ENCODE measurements at places on chromosomes 2 and 18.

- peak; percentile 36 for DNase-seq
Measured at GRCh38 chr2:107362993-107363392, 463.7 kb upstream of the RGPD4 start.

- DNase-seq, result no peak
Measured at GRCh38 chr2:2542316-2542715, 211.2 kb upstream of the MYT1L start.

DNA sequence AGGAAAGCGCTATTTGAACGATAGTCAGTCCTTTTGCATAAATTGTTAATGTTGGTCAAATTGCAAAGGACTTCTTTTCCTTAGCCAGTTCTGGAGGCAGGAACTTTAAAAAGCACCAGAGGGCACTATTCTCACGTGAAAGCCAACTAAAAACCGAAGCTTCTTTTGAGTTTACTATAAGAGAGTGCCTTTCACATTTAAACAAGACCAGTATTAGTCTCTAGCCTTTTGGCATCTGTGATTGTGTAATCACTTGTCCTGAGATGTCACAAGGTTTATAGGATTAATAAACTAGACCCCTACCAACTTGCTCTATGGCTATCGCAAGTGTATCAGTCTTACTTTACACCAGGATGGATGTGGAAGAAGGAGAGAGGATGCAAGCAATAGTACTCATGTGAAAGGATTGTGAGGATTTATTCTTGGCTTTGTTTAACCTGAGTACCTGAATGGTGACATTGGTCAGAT, 14.4 kb upstream of the STAT4 start:
- DNase-seq, result peak; percentile 63

DNA sequence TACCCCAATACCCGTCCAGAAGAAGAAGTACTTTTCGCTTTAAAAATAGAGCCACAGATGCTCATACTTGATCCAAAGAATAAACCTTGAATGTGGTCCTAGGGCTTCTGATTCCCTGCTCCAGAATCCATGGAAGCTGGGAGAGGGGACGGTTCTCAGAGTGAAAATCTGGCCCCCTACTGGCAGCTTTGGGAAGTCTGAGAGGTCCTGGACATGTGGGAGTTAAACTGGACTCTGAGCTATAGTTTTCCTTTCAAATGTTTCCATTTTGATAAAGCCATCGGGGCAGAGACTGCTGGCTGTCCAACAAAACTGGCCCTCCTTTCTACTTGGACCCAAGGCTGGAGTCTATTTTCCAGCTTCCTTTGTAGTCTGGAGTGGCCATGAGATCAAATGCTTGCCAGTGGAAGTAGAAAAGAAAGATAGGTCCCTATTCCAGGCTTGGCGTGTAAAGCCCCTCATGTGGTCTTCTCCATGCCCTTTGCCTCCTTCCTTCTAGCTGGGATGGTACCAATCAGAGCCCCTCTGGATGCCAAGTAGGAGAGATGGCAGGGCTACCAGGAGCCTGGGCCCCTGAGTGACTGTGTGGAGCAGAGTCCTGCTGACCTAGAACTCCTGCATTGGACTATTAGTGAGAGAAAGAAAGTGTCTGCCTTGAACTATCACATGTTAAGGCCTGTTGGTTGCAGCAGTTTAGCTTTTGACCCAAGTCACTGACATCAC, 37.7 kb upstream of the TBC1D8 start:
- DNase-seq, result peak; percentile 19

DNA sequence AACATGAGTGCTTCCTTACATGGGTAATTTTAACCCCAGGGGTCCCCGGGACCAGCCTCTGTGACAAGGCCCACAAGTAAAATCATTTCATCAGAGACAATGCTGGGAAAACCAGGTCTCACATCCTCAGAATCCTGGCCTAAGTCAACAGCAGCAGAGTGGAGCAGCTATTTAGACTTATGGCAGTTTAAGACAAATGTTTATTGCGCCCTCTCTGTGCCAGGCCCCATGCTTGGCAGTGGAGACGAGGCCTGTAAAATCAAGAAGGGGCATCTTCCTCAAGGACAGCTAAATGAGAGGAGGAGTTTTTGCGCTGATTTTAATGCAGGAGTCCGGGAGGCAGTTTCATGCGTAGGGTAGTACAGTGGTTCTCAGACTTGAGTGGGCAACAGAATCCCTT, 56.0 kb upstream of the ACAA2 start:
- no peak for DNase-seq

DNA sequence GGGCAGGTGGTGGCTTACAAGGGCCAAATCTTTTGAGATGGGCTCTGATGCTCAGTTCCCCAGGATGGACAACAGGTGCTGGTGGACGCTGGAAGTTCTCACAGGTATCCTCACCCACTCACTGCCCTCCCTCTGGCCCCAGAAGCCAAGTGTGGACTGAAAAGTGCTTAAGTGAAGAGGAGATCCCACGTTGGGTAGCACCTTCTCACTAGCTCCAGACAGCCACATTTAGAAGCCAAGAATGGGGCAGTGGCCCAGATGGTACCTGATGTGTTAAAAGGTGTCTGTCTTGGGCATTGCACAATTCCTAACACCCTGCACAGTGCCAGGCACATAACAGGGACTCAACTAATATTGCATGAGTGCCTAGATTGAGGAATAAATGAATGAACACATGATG, 115.3 kb upstream of the TEX51 start:
- no peak for DNase-seq

GRCh38 chr18:75441896-75442295, 14.4 kb upstream of the SMIM21 start:
- no peak for DNase-seq

DNA sequence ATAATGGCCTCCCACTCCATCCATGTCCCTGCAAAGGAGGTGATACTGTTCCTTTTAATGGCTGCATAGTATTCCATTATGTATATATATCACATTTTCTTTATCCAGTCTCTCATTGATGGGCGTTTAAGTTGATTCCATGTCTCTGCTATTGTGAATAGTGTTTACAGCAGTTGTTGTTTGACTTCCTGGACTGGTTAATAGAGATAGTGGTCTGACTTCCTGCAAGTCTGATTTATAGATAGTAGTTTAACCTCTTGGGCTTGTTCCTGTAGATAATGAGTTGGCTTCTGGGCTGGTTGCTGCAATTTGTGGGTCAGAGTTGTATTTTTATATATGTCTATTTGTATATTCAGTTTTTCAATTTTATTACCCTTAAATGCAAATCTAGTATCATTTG, 145.4 kb downstream of the ARL6IP6 start:
- no peak for DNase-seq

- DNase-seq, result no peak
Measured at GRCh38 chr2:147433822-147434221, 411.0 kb upstream of the ACVR2A start.

- peak; percentile 78 for DNase-seq
Measured at GRCh38 chr2:121532894-121533293, 2.2 kb downstream of the RNU4ATAC start.

DNA sequence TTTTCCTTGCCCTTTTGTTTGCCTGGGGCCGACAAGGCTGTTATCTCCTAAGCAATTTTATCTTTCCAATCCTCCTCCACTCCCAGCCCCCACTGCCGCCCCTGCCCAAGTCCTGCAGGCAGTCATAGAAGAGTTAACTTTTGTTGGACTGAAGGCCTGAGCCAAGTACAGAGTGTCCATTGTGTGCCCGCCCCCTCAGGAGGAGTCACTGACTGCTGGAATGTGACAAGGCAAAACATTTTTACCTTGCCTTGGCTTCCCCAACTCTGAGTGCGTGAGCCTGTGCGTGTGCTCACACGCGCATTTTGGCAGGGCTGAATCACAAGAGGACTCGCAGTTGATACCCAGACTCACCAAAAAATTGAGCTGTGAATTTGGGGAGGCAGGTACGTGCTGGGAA, 16.2 kb downstream of the SETBP1 start:
- peak; percentile 71 for DNase-seq

DNA sequence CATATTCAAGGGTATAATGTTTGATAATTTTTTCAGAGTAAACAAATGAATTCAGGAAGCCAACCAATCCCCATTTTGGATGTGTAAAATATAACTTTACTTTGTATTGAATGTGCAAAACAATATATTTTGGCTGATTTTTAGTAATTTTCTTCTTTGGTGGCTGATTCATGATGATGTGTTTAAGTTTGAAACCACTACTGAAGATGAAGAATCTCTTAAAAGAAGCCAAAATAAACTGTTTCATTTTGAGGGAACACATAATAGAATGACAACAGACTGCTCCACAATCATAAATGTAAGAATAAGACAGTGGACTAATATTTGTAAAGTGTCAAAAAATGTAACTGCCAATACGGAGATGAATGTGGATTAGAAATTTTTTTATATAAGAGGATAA, 52.5 kb upstream of the TRIM43 start:
- no peak for DNase-seq

GRCh38 chr2:180573951-180574350, 406.5 kb upstream of the UBE2E3 start:
- DNase-seq, result peak; percentile 47

GRCh38 chr2:176128172-176128981, 1.1 kb upstream of the HOXD8 start:
- peak; percentile 54 for DNase-seq

GRCh38 chr2:28054916-28055315, 164.4 kb downstream of the BABAM2 start:
- DNase-seq, result no peak

- no peak for DNase-seq
Measured at GRCh38 chr18:7224198-7224597, 6.7 kb upstream of the LRRC30 start.

DNA sequence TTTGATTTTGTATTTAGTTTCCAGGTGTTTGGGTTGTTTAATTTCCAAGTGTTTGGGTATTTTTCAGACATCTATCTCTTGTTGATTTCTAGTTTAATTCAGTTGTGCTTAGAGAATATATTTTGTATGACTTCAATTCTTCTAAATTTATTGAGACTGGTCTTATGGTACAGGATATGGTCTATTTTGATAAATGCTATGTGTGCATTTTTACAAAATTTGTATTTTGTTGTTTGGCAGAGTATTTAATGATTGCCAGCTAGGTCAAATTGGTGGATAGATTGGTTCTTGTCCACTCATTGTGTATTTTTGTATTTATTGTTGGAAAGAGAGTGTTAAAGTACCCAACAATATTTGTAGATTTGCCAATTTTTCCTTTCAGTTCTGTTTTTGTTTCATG, 23.7 kb upstream of the LAMA1 start:
- DNase-seq, result no peak

DNA sequence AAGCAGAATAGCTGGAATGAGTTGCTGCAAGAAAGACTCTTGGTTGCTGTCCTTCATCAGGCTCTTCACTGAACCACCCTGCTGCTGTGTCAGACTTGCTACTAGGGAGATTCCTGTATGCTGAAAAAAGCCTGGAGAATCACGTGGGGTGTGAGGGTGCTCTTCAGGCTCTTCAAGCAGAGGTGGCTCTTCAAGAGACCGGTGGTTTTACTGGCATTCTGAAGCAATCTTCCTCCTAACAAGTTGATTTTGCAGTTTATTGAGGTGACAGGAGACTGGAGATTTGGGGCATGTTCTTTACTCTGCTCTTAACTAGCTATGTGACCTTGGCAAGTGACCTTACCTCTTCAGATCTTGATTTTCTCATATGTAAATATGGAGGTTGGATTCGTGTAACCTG, 14.1 kb downstream of the TMEM178A start:
- no peak for DNase-seq

GRCh38 chr2:237866101-237866621, 6.7 kb downstream of the RAMP1 start:
- DNase-seq, result peak; percentile 60

- DNase-seq, result no peak
Measured at GRCh38 chr2:1749489-1750119, 5.3 kb upstream of the PXDN start.

GRCh38 chr18:36693931-36694620, 134.7 kb downstream of the TPGS2 start:
- DNase-seq, result no peak

DNA sequence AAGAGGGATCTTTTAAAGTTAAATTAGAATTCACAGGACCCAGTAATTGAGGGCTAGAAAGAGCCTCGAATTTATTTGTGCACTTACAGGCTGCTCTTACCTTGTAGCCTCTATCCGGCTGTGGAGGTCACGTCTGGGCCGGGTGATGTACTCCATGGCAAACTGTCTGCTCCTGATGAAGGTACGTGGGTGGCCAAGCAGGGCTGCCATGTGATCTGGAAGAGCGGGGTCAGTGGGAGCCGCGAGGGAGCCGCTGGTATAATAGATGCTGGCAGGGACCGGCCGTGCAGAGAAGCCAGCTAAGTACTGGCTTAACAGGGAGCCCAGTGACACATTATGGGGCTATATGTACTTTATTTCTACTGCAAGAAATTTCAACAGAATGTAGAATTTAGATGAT, 59.2 kb downstream of the ADI1 start:
- DNase-seq, result no peak

DNA sequence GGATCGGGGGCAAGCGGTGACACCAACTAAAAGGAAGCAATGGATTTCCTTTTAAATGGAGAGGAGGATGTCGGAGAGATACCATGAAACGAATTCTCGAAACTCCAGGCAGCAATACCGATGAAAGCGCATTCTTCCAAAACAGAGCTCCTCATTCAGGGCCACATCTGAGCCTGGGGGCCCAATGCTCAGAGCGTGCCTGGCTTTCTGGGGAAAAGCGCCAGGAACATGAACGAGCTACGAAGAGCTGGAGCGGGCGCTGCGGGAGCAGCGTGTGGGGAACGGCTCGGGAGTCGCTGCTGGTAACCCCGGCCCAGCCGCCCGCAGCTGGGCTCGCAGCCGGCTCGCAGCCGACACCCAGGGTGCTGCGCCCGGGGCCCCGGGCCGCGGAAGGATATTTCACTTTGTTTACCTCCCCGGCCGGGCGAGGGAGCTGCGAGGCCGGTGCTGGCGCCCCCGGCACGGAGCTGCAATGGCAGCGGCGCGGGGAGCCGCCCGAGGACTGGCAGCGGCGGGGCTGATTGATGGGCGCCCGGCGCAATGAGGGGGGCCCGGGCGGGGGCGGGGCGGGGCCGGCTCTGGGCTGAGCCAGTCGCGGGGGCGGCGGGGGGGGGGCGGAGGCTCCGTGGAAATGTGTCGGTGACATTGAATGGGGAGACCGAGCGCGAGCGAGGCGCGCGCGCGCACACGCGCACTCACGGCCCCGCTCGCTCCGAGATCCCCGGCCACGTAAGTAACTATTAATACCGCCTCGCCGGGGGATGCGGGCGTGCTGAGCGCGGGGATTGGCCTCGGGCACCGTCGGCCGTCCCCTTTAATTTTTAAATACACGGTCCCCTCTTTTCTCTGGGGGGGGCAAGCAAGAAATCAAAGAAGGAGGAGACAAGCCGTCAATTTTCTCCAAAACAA, at the start of gene TRIB2:
TRIB2 (plus strand) TSS at position 655 of the 909 bp plus-strand sequence. CDS start 1,372 bp downstream, outside the sequence.
- DNase-seq, result peak; percentile 85

DNA sequence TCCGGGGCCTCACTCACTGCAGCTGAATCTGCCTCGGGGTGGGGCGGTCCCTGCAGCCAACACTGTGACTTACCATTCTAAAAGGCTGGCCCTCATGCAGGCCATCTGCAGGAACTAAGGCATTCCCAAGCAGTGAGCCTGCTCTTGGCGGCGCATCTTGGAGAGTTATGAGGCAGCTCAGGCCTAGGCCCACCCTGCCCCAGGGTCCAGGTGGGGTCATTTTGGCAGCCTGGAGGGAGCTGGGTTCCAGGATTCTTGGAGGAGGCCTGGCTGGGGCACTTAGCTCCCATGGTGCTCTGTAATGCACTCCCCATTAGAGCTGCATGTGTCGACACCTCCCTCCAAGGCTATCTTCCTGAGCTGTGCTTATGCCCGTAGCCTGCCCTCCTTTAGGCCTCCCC, 14.8 kb upstream of the BIN1 start:
- no peak for DNase-seq

GRCh38 chr18:64645753-64646152, 496.9 kb upstream of the LINC00305 start:
- no peak for DNase-seq
